Stimulated activated CD8-positive, alpha-beta memory T cell treated with anti-CD3 and anti-CD28 coated beads, Interleukin-4, amount 100 ng/mL, for 4 hours (primary cell): ENCODE measurements at places on chromosomes 6 and 20.

DNA sequence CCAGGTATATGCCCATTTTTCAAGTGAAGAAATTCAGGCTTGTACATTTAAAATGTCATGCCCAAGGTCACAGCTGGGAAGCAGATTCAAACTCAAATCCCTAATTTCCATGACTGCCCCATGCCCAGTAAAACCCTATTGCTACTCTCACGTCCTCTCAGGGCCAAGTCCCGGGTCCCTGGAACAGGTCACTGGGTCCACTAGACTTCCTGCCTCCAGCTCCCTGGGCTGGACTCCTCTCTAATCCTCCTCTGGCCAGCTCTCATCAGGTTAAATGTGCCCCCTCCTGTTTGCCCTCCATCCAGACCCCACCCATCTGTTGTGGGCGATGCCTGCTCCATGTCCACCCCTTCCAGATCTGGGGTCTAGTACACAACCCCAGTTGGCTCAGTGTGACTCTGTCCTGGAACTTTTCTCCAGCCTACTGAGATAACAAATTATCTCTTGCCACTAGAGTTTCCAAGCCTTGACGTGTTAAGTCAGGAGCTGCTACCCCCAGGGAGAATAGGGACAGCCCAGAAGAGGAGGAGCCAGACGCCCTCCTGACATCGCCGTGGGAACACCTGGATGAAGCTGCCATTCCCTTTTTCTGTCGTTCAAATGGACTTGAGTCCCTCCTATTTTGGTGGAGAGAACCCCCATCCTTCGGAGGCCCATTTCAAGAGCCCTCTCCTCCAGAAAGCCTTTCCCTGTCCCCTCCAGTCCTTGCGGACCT lies 3.7 kb upstream of the SPDEF start:
- no peak for DNase-seq

GRCh38 chr20:40279390-40279789 lies 409.6 kb downstream of the MAFB start:
- no peak for DNase-seq

- DNase-seq, result no peak
Observed at GRCh38 chr6:17484201-17484849, 90.9 kb downstream of the CAP2 start.

- DNase-seq, result no peak
Observed at GRCh38 chr20:24782301-24782700, 166.8 kb upstream of the CST7 start.

- no peak for DNase-seq
Observed at GRCh38 chr6:137685798-137686375, 181.2 kb upstream of the TNFAIP3 start.

GRCh38 chr6:116327803-116328527 lies 42.8 kb upstream of the DSE start:
- no peak for DNase-seq

- no peak for DNase-seq
Observed at GRCh38 chr20:44247586-44248409, 690 bp downstream of the GDAP1L1 start.

GRCh38 chr20:60921022-60921622 lies 330.9 kb upstream of the CDH4 start:
- no peak for DNase-seq

DNA sequence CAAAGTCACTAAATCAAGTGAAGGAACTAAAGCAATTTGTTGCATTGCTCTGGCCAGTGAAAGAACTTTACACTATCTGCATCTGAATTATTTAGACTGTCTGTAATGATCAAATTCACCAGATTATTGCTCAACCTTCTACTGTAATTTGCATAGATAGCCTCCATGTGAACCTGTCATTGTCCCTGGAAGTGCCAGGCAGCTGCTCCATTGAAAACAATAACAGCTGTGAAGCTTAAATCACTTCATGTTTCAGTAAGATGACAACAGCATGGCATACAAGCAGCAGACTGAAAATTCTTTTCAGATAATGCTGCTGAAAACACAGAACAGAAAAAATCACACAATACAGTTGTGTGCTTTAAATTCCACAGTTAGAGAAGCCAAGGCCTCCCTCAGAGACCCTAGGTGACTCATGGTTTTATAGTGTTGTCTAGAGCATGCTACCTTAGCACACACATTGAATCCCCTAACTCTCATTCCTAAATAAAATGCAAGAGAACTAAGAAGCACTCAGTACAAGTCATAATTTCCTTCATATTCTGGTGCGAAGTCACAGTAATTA lies 248.9 kb downstream of the TPBG start:
- no peak for DNase-seq
